T1000 (cell line): ENCODE measurements at places on chromosomes 3 and 15.

- no peak for DNase-seq
These were observed 769.8 kb downstream of the EPHA3 start for GRCh38 chr3:89877230-89877629.

GRCh38 chr15:99692825-99693224 lies 40.4 kb downstream of the LYSMD4 start:
- DNase-seq, result no peak

DNA sequence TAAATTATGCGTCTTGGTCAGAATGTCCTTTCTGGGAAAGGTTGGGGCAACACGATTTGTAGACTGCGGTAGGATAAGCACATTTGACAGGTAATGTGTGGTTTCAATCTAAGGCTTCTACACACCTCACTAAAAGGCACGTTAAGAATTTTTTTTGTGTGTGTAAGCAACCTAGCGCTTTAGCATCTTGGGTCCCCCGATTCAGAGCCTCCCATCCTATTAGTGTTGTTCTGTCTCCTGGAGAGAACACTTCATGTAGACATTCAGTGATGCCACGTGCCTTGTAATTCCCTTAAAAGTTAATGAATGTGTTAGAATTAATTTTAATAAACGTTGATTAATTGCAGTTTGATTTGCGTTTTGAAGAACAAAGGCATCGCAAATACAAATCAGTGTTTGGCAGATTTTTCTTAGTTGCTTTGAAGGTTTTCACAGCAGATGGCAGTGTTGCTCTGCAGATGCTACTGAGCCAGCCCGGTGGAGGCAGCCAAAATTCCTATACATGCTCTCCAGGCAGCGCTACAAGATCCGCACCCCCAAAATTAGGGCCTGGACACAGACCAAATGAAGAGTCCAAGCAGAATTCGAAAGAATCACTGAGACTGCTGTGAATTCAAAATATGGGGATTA lies 63.5 kb downstream of the OTOL1 start:
- DNase-seq, result no peak

- DNase-seq, result no peak
These were observed 109.3 kb downstream of the SHQ1 start for GRCh38 chr3:72738752-72739530.

DNA sequence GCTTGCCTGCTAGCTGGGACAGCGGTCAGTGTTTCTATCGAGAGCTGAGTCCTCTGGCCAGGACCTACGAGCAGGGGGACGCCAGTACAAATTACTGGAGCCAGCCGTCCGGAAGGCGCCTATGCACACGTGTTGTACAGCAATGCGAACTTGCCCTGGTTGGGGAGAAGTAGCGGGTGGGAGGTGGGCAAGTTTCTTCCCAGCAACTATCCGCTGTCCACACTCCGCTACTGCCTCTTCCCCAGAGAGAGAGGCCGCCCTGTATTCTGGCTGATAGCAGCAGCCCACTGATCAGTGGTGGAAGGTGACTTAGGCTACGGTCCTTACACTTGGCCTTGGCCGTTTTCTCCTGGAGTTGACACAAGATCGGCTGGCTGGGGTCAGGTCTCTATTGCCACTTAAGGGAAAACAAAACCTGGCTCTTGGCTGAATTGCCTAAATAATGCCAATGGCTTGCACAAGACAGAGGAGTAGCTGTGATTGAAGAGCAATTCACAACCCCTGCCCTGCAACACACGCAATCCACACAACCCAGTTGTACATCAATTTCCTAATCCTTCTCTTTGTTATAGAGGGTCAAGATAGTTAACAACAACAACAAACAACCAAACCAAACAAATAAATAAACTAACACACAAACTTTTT lies 12.8 kb upstream of the SHC4 start:
- DNase-seq, result no peak

GRCh38 chr15:56992725-56993124 lies 74.3 kb downstream of the TCF12 start:
- DNase-seq, result no peak

DNA sequence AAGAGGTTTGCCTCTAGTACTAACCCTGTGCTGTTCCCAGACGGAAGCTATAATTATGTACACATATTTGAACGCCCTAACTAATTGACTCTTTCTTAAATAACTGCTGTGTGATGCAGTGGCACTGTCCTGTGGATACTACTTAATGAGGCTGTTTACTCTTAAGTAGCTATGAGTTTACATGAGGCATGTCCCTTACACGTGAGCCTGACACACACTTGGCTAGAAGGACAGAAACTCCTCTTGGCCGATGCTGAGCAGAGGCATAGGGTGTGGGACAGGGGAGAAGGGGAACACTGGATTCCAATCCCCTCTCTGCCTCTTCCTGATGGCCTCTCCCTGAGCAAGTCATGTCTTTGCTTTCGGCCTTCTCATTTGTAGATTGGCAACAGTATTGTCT lies 21.9 kb downstream of the EHD4 start:
- DNase-seq, result no peak

DNA sequence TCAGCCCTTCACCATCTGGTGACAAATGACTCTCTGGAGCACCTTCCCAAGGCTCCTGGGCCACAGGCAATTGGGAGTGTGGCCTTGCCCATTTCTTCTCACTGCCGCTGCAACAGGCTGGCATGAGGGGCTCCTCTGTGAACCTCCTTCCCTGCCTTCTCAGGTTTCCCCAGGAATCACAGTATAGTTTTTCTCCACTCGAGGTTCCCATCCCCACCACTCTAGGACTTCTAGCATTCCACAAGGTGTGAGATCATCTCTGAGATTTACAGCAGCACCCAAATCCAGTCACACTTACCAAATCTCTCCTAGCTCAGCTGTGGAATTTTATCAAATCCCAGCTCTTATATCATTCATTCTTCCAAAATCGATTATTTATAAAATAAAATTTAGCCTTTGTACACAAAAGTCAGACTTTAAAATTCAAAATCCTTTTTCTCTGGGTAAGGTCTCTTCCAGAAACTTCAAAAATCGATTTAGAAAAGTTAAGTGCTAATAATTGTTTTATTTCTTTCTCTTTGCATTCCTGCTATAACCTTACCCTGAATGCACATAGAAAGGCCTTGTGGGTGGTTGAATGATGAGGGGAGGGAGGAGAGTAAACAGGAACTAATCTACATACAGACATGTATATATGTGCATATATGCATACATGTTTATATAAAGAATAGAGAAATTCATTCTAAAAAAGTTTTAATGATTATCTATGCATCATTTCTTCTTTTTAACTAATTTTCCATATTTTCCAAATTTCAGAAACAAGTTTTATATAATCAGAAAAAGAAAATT lies 18.9 kb upstream of the ATP13A4 start:
- no peak for DNase-seq

GRCh38 chr15:70048578-70049514 lies 48.9 kb downstream of the TLE3 start:
- no peak for DNase-seq

DNA sequence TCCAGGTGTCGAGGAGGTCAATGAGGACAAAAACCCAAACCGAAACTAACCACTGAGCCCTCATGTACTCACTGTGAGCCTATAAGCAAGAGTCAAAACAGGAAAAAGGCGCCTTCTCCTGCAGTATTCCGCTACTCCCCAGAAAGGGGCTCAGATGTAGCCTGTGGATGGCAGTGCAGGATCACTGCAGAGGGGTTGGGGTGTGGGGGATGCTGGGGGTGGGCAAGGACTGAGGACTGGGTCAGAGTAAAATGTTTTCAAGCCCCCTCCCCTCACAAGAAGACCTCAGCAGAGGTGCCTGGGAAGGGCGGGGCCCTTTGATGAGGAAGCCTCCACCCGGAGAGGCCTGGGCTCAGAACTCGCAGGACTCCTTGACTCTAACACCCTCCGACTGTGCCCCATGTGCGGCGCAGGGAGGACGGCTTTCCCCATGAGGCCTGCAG lies 170.1 kb downstream of the OSBPL10 start:
- DNase-seq, result no peak

- no peak for DNase-seq
These were observed 943.2 kb downstream of the MCTP2 start for GRCh38 chr15:95174301-95175259.

- DNase-seq, result no peak
These were observed 1183.6 kb downstream of the NSUN3 start for GRCh38 chr3:95246413-95246812.

- no peak for DNase-seq
These were observed 290.6 kb upstream of the UMPS start for GRCh38 chr3:124439603-124440002.

DNA sequence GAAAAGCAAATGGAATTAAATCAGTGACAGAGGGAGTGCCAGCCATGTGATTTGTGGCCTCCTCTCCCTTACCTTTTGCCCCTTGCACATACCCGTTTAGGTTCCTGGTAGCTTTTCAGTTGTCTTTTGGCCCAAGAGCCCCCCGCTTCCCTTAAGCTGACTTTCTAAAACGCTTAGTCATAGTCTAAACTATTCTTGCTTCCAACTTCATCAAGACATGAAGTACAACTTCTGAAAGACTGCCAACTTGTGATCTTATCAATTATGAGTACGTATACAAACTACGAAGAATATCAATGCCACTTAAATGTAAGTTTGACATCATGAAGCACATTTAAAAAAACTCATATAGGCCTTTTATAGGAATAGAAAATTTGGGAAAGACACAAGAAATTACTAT lies 61.9 kb downstream of the EIF3J start:
- DNase-seq, result no peak

GRCh38 chr15:101203029-101203573 lies 48.7 kb downstream of the CHSY1 start:
- DNase-seq, result no peak

GRCh38 chr15:57251308-57251707 lies 125.0 kb upstream of the CGNL1 start:
- DNase-seq, result no peak

DNA sequence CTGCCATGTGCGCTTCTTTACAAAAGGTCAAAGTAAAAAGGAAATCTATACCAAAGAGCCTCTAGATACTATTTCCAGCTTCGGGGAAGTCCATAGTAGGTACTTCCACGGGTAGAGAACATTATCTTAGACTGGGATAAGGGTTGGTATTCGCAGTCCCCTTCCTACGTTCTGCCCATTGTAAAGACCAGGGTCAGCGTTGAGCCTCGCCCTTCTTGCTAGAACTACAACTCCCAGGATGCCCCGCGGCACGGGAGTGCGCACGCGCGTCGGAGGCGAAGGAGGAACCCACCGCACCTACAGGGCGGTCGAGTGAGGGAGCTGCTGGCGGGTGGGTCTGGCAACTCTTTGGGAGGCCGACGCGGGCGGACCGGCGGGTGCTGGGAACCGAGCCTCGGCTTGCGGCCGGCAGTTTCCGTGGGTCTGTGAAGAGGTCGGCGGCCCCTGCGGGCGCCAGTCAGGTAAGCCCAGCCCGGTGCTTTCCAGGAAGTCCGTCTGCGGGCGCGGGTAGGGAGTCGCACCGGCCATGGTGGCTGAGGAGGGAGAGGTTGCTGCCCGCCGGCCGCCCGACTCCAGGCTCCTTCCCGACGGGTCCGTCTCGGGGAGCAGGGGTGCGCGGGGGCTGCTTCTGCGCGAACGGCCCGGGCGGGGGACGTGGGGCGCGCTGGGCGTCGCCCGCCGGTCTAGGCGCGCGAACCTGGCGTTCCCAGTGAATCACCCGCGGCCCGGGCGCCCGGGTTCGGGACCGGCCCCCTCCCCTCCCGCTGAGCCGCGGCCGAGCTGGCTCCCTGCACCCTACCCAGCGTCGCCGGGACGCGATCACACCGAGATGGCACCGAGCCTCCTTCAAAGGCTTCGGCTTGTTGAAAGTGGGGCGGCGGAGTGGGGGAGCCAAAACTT lies at the start of gene TMOD3:
TSS of gene TMOD3 (plus strand) at position 278 of the 900 bp plus-strand sequence. CDS start 33,232 bp downstream, outside the sequence.
- DNase-seq, result peak; percentile 68

GRCh38 chr3:8482960-8483665 lies 18.5 kb upstream of the LMCD1 start:
- peak; percentile 80 for DNase-seq

DNA sequence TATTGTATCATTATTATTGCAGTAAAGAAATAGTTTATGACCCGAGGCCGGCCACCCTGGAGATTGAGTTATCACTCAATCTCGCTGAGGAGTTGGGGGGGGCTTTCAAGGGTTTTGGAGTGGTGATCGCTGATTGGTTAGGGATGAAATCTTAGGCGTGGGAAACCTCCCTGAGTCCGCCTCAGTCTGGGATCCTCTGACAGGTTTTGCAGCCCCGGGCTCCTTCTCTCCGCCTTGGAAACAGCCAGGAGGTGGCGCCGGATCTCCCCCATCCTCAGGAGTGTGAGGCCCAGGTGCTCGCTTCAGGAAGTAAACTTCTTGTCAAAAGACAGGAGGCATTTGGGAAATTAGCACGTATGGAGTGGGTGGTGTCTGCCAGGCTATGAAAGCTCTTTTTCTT lies 41.1 kb upstream of the SEC61A1 start:
- DNase-seq, result no peak

- no peak for DNase-seq
These were observed 8.2 kb downstream of the TPM1 start for GRCh38 chr15:63050731-63051155.

- DNase-seq, result no peak
These were observed 118.4 kb downstream of the ATG7 start for GRCh38 chr3:11390411-11391131.

DNA sequence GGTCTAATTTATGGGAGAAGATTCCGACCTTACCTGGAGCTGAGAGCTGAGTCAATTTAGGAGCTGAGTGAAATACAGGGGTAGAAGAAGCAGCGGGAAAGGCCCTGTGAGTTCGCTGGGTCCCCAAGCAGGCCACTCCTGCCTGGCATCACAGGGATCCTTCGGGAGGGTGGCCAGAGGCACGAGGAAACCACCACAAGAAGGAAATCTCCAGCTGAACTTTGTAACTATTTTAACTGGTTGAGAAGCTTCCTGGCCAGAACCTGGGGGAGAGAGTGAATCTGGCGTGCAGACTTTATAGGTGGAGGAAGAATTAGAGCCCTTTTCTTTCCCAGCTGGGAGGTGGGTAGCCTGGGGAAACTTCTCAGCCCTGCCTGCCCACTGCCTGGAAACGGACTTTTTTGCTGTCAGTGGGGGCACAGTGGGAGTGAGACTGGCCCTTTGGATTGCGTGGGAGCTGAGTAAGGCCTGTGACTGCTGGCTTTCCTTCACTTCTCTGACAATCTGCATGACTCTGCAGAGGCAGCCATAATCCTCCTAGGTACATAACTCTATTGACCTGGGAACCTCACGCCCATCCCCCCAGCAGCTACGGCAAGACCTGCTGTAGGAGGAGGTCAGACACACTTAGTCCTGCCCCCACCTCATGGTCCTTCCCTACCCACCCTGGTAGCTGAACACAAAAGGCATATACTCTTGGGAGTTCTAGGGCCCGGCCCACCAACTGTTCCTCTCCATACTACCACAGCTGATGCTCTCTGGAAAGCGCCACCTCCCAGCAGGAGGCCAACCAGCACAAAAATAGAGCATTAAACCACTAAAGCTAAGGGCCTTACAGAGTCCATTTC lies 340.7 kb downstream of the CNTN3 start:
- no peak for DNase-seq
